Stimulated activated CD4-positive, alpha-beta T cell treated with anti-CD3 and anti-CD28 coated beads, Interleukin-12 subunit alpha, Interleukin-12 subunit beta, amount 100 ng/mL, for 24 hours (primary cell): ENCODE measurements at places on chromosomes 3 and 15.

DNA sequence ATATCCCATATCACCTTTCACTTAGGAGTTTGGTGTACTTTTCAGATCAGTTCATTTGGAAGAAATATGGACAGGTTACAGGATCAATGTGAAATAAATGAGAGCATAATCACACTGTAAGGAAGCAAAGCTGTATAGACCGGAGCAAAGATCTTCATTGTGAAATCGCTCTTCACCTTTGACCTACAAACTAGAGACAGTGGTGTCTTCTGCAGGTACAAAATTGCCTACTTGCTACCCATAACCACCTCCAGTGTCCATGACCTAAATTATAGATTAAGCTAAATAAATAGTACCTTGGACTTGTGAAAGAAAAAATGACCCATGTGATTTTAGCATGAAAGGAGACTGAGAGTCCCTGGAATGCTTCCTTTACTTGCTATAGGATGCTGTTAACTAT is 379.5 kb upstream of the SUCLG2 start:
- no peak for DNase-seq

GRCh38 chr15:32908135-32908801 is 190.5 kb downstream of the GREM1 start:
- no peak for DNase-seq

- DNase-seq: no peak
Observed at GRCh38 chr15:62992302-62992701, 50.2 kb upstream of the TPM1 start.

GRCh38 chr3:123283074-123283473 is 81.3 kb downstream of the SEC22A start:
- DNase-seq: no peak

DNA sequence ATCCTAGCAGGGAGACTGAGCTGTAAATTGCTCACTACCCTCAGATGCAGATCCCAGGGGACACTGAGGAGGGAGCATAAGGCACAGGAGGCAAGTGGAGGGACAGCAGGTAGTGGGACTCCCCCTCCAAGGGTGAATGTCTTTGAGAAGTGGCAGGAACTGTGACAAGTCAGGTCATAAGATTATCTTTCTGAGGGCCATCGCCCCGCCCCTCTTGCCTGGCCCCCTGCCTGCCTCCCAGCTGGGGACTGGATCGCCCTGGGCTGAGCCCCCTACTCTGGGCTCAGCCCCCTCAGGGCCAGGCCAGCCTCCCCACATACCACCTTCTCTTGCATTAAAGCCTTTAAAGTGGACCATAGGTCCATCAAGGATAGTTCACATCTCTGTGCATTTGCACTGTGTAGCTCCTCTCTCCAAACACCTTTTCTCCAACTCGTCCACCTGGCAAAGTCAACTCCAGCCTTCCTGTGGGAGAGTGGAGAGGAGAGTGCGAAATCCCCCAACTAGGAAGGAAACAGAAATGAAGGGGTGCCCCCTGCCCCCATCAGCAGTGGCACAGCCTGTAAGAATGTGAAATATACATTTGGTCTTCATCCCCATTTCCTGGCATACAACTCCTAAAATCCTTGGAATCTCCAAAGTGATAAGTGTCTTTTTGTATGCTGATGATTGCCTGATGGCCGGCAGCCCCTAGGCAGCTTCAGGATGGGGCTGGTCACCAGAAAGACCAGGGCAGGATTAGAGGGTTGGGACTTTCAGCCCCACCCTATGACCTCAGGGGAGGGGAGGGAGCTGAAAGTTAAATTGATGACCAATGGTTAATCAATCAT is 14.7 kb downstream of the PIF1 start:
- DNase-seq: no peak

DNA sequence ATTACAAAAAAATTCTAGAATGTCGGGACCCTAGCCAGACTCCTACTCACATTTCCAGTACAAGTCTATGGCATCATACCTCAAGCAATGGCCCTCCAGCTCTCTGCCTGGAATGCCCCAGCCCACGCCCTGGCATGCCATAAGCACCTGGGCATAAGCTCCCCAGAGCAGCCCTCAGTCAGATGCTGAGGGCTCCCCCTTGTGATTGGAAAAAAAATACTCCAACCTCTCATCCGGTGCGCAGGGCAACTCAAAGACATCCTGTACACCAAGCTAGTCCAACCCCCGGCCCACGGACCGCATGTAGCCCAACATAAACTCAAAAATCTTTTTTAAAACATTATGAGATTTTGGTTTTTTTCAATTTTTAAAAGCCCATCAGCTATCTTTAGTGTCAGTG is 115.4 kb downstream of the NEK10 start:
- no peak for DNase-seq

- DNase-seq: no peak
Observed at GRCh38 chr3:155271343-155271613, 22.2 kb downstream of the STRIT1 start.

DNA sequence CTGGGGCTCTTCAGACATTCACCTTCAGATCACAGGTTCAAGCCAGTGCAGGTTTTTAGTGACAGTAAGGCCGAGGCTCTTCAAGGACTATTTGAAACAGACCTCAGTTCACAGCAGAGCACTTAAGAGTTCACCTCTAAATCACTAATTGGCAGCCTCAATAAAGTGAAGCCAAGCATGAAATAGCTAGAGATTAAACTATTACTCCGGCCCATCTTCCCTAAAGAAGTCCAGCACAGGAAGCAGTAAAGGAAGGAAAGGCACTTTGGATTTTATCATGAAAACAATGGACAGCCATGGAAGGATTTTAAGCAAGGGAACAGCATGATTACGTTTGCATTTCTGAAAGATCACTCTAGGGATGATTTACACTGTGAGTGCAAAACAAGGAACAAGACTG is 27.6 kb upstream of the ARL6 start:
- DNase-seq: no peak

DNA sequence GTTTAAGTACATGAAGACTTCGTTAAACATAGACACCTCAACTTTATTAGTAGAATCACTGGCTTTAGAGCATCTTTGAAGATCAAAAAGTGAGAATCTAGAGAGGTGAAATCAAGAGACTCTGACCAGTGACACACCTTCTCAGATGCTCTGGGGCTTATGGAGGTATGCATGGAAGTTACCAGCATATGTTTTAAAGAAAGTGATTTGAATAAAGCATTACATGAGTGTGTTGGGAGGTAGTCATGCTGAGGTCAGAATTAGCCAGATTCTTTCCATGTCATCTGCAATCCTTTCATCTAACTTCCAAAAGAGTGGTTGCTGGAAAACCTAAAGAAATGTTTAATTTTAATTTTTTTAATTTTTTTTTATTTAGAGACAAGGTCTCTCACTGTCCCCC is 658.0 kb upstream of the GOLIM4 start:
- no peak for DNase-seq

- no peak for DNase-seq
Observed at GRCh38 chr3:125017406-125017805, 38.4 kb downstream of the HEG1 start.

- DNase-seq: no peak
Observed at GRCh38 chr3:174620138-174620537, 239.0 kb upstream of the NAALADL2 start.

GRCh38 chr3:76754247-76754646 is 285.7 kb upstream of the ROBO2 start:
- no peak for DNase-seq

- no peak for DNase-seq
Observed at GRCh38 chr3:60142009-60142408, 1092.2 kb upstream of the CFAP20DC start.

DNA sequence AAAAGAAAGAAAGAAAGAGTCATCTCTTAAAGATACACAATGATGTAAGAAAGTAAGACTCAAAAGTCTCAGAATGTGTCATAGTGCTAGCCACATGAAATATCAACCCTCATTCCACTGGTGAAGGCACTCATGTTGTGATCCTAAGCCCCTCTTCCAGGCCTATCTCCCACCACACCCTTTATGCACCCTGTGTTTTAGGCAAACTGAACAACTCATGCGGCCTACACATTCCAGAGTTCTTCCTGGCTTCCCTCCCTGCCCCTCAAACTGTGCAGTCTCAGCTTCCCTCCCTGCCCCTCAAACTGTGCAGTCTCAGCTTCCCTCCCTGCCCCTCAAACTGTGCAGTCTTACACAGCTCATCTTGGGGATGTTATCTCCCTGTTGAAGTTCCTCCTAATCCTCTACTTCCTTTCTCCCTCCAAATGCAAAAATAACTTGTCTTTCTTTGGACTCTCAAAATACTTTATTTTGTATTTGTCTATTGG is 69.0 kb upstream of the FNDC3B start:
- no peak for DNase-seq

- DNase-seq: no peak
Observed at GRCh38 chr3:95235916-95236315, 1173.1 kb downstream of the NSUN3 start.
